ENCODE measurements at places on chromosomes 1 and 21.
A peak's percentile ranks its signal among the peaks of the same experiment; 100 is the strongest.

DNA sequence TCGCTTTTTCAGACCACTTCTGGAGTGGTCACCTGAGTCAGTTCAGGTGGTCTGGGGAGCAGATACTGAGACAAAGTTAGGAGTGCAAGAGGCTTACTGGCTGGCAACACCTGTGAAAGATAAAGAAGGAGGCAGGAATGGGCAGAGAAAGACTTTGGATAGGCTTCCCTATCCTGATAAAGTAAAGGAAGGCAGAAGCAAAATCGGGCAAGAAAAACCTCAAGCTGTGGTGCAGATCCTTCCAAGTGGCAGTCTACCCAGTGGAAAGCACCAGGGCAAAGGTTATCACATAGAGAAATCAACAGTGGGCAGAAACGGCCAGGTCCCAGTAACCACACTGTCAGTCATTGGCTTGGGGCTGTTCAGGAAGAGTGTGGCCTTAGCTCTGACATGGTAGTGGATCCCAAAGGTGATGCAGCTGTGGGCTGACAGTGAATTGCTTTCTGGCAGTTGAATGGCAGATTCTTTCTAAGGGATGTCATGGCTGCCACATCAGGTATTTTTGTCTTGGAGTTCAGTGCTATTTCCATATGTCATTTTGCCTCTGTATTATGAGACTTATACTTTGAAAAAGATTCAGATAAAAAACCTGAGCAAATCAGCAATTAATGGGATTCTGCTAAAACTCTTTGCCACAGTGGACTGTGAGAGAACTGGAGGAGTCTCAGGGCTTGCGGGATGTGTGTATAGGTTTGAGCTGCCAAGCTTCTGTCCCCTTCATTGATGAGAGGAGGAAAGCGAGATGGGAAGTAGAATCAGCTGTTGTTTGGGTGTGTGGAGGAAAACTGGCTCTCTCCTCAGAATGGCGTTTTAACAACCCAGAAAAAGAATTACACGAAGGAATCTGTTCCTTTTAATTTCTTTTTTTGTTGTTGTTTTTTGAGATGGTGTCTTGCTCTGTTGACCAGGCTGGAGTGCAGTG is 8.1 kb upstream of the CGN start:
- no peaks in the 10 kb centered on the region for H3K36me3 ChIP-seq
- no peak for DNase-seq
- H3K4me1 ChIP-seq, result no peaks in the 10 kb centered on the region
- H3K27ac ChIP-seq, result no peak overlapping the region
- H3K4me3 ChIP-seq, result no peak overlapping the region

GRCh38 chr1:47767741-47768100 is 229.5 kb downstream of the TRABD2B start:
- no peaks in the 10 kb centered on the region for H3K27me3 ChIP-seq
- H3K4me1 ChIP-seq, result no peaks in the 10 kb centered on the region
- H3K4me3 ChIP-seq, result no peak overlapping the region
- no peak for DNase-seq

GRCh38 chr1:15424146-15424667 is 14.0 kb upstream of the CTRC start:
- no peak overlapping the region for H3K27ac ChIP-seq
- H3K4me3 ChIP-seq, result no peak overlapping the region
- DNase-seq, result no peak
- no peaks in the 10 kb centered on the region for H3K36me3 ChIP-seq
- H3K27me3 ChIP-seq, result no peaks in the 10 kb centered on the region

DNA sequence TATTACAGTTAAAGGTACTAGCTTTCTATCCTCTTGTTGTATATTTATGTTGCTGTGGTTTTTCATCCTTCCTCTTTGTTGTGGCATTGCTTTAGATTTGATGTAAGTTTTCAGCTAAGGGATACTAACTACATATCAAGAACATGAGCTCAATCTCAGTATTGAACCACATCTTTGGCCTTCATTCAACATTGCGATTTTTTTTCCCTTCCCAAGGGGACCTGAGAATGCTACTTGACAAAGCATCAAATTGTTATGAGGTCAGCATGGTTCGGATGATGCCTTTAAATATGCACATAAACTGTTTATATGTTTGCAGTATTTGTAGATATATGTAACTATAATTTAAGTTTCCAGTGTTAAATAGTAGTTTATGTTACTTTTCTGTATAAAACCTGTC is 31.7 kb upstream of the GPR88 start:
- no peak for DNase-seq
- H3K4me3 ChIP-seq, result no peak overlapping the region
- no peak overlapping the region for H3K27ac ChIP-seq
- H3K4me1 ChIP-seq, result no peaks in the 10 kb centered on the region
- H3K36me3 ChIP-seq, result no peaks in the 10 kb centered on the region
- no peaks in the 10 kb centered on the region for H3K27me3 ChIP-seq

GRCh38 chr1:104987210-104987609 is 1237.5 kb downstream of the AMY1C start:
- no peak for DNase-seq
- H3K36me3 ChIP-seq, result no peaks in the 10 kb centered on the region
- H3K27ac ChIP-seq, result no peak overlapping the region
- no peaks in the 10 kb centered on the region for H3K27me3 ChIP-seq
- no peaks in the 10 kb centered on the region for H3K4me1 ChIP-seq

DNA sequence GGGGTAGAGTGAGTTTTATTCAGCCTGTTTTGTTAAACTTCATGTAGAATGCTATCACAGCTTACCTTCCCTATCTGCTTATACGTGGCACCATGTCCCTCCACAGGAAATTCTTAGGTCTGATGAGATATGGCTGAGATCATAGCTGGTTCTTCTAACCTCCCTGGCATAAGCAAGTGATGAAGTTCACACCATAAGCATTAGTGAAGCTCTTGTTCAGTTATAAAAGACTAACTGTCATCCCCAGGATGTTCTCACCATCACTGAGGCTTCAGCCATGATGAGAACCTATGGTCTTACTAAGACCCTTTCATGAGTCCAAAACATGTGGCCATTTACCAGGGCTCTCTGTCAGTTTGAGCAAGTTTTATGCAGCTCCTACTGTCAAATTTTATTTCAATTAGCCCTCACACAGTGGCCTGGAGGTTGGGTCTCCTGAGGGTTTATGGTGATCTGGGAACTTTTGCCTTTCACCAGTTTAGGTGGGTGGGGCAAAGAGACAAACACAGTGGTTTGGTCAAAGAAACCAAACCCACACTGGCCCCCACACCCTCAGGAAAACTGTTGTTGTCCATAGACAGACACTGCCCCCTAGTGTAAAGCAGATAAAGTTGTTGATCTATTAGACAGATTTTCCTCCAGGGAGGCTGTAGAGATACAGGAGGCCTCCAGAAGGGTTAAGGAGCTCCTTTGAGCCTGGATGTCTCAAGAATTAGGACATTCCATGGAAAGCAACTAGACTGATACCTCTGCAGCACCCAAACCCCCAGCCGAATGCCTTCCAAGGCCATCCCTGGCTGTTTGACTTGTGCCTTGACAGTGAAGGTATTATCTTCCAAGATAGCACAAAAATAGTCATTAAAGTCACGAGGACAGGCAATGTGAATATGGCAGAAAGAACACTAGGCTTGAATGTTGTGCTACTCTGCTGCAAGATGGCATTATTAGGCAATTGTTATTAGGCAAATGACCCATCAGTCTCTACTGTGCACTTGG is 5.0 kb downstream of the SLC22A15 start:
- H3K36me3 ChIP-seq, result no peaks in the 10 kb centered on the region
- peak; percentile 28 for DNase-seq
- H3K4me3 ChIP-seq, result no peak overlapping the region

- H3K27me3 ChIP-seq, result peaks cover 3% of the 10 kb centered on the region
- H3K4me1 ChIP-seq, result no peaks in the 10 kb centered on the region
- H3K27ac ChIP-seq, result no peak overlapping the region
Measured at GRCh38 chr1:212981571-212982328, 31.4 kb downstream of the VASH2 start.

GRCh38 chr1:85148524-85149250 is 52.1 kb downstream of the SYDE2 start:
- peak; percentile 33 for DNase-seq
- no peaks in the 10 kb centered on the region for H3K4me1 ChIP-seq
- no peak overlapping the region for H3K4me3 ChIP-seq
- no peaks in the 10 kb centered on the region for H3K36me3 ChIP-seq
- H3K27ac ChIP-seq, result no peak overlapping the region
